ENCODE measurements at places on chromosomes 2 and 18. TPM values are rescaled to one million over a fixed set of nuclear protein-coding genes. Genes with fewer than 3 reads are reported as not detected.

Gene NEURL3
- total RNA-seq, result not detected

Gene LYG2
- total RNA-seq, result not detected

Gene INPP5D
- 19.9 TPM for total RNA-seq

Gene CLEC4F
- total RNA-seq, result 0.29 TPM

Gene TNS1
- 1,255 TPM for total RNA-seq

Gene SP140
- total RNA-seq, result 4.5 TPM

Gene ZNF804A
- total RNA-seq, result 1.2 TPM

Gene SLC11A1
- total RNA-seq, result 28.8 TPM

Gene SEPTIN2
- 395 TPM for total RNA-seq

Gene APLF
- 6.3 TPM for total RNA-seq

Gene RAB1A
- total RNA-seq, result 146 TPM

Gene ACTR1B
- 61.1 TPM for total RNA-seq

Gene ZNF385B
- 6.2 TPM for total RNA-seq

Gene CPO
- total RNA-seq, result 0.32 TPM

Gene GPR39
- total RNA-seq, result not detected

Gene SLC9A4
- 0.14 TPM for total RNA-seq

Gene POTEE
- 0.37 TPM for total RNA-seq

Gene GCA
- 21.1 TPM for total RNA-seq

Gene DNER
- total RNA-seq, result 0.67 TPM

Gene GPR17
- 0.10 TPM for total RNA-seq

Gene STARD6
- total RNA-seq, result not detected

Gene CHST10
- 6.3 TPM for total RNA-seq

Gene ZNF521
- total RNA-seq, result 29.0 TPM

Gene FAHD2B
- 11.2 TPM for total RNA-seq

Gene RAB6D
- 0.19 TPM for total RNA-seq

Gene LCT
- 0.05 TPM for total RNA-seq

Gene IL1R1
- total RNA-seq, result 147 TPM

Gene CNDP1
- total RNA-seq, result not detected

Gene RPIA
- 10.9 TPM for total RNA-seq

Gene REG3G
- total RNA-seq, result 0.52 TPM

Gene CYTIP
- total RNA-seq, result 6.8 TPM

Gene TMEM163
- 0.24 TPM for total RNA-seq

Gene CYP27A1
- total RNA-seq, result 9.0 TPM

Gene SUPT7L
- 18.4 TPM for total RNA-seq

Gene C2orf42
- 17.8 TPM for total RNA-seq

Gene LRATD1
- total RNA-seq, result 3.1 TPM

Gene SERPINE2
- total RNA-seq, result 718 TPM

Gene UGT1A5
- not detected for total RNA-seq

Gene TNFRSF11A
- 7.2 TPM for total RNA-seq

Gene IL37
- not detected for total RNA-seq

Gene ICOS
- total RNA-seq, result not detected
